Activated T-helper 1 cell treated with Interleukin-2 at 50 U/mL for 16 hours (primary cell): ENCODE measurements at places on chromosomes 6 and 20.

- DNase-seq = no peak
These were observed 2.1 kb downstream of the GNMT start for GRCh38 chr6:42962502-42963178.

DNA sequence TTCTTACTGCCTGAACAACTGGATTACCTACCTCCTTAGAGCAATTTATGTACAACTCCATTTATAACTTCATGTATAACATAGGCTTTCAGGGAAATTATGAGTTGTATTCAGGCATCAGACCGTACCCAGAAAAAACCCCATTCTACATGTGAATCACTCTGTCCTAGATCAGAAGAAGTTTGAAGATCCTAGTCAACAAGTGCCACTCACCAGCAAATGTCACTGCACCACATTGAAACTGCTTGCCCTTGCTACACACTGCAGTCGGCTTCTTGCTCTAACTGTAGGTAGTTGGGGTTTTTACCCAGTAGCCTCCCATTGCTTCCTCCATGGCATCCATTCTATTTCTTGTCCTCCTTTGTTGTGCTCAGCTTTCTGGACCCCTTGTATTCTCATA lies 132.4 kb downstream of the DNAH8 start:
- DNase-seq = no peak

- DNase-seq = no peak
These were observed 34.9 kb upstream of the ALDH8A1 start for GRCh38 chr6:134984821-134985220.

- no peak for DNase-seq
These were observed 43.3 kb upstream of the SCGN start for GRCh38 chr6:25608558-25609174.

DNA sequence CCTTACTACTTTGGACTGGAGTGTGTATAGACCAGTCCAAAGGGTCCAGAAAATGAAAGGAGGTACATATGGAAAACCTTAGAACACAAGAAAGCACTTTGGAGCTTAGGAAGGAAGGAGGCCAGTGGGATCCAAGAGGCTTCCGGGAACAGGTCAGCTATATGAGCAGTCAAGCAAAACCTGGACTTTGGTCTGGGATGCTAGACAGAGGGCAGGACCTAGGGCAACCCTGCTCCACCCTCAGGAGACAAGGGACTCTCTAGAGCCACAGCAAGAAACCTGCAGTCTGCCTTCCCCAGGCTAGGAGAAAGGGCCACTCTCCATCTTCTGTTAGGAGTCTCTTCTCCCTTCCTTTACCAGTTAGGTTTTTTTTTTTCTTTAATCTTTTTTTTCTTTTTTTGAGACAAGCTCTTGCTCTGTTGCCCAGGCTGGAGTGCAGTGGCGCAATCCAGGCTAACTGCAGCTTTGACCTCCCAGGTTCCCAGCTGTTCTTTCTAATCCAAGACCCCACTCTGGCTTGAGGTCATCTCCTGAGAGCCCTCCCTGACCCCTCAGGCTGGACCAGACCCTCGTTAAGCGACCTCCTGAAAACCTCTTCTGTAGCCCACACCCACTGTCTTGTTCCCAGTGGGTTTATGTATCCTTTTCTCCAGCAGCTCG lies 4.6 kb downstream of the KCNK5 start:
- no peak for DNase-seq

GRCh38 chr6:105733556-105734162 lies 330.8 kb upstream of the PREP start:
- no peak for DNase-seq

DNA sequence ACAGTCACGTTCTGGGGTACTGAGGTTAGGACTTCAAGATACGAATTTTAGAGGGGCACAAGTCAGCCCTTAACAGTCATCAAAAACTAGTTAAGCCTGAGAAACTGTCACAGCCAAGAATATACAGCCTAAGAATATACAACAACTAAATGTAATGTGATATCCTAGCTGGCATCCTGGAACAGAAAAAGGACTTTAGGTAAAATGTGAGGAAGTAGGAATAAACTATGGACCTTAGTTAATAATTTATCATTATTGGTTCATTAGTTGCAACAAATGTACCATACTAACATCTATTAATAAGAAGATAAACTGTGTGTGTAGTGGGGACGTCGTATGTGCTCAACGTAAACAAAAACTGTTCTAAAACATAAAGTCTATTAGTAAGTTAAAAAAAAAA lies 1.1 kb downstream of the PNISR start:
- DNase-seq = no peak

DNA sequence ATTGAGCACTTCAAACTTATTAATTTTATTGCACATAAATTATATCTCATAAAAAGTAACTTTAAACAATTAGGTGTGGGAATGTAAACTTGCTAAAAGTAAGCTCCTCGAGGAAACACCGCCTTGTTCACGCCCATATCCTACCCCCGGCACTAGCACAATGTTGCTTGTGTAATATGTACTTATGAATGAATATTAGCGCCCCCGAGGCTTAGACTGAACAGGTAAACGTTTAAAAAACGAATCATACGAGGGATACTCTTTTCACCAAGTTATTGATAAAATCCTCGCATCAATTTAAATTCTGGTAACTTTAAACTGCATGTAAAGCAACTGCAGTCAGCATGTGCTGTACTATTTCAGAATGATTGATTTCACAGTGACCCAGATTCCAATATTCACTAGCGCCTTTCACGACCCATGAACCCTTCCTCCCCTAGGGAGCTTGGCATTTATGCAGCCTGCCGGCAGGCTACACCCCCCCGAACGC lies 637 bp downstream of the TFB1M start:
- no peak for DNase-seq

- no peak for DNase-seq
These were observed 7.5 kb downstream of the NOL4L start for GRCh38 chr20:32577657-32578056.

DNA sequence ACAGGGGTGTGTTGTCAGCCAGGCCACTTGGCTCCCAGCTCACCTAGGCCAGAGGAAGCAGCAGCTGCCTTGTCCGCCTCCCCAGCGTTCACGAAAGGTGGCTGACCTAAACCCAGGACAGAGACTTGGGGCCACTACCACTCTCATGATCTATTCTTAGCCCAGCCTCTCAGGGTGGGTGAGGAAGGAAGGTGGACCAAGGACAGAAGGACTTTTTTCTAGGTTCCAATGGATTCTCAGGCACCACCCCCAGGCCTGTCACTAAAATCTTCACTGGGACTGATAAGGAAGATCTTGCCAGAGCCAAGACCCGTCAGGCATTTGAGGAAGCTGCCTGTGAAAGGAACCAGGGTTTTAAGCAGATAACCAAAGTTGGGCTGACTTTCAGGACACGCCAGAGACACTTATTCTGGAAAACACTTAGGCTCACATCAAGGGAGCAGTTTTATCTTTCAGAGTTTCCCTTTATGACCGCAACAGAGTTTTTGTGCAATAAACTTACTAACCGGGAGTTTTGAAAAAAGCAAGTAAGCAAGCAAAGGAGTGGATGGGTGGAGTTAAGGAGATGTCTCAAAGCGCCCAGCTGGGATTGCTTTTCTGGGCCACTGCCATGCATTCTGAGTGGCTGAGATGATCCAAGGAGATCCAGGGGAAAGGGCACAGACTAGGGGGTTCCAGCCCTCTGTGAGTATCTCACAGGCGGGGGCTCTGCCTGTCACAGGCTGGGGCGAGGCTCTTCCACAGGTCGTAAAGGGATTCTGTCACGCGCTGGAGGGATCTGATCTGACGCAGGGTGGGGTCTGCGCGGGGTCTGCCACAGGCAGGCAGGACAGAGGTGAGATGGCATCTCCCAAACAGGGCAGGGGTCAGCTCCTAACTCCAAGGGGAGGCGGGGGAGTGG lies 989 bp downstream of the FITM2 start:
- DNase-seq = no peak
